Spinal cord (tissue), 10 donors: ENCODE measurements at places on chromosomes 3 and 15. TPM values are rescaled to one million over a fixed set of nuclear protein-coding genes. Genes with fewer than 3 reads are reported as not detected.

DNA sequence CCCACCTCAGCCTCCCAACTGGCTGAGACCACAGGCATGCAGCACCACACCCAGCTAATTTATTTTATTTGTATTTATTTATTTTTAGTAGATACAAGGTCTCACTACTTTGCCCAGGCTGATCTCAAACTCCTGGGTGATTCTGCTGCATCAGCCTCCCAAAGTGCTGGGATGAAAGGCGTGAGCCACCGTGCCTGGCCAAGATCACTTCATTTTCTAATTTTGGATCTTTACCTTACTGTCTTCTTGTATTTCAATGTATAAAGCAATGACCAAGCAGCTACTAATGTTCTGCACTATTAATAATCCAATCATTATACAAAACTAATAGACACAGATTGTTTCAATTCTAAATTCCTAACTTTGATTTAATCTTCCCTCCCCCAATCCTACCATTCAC is 56.2 kb downstream of the LRRFIP2 start:
- no peak for DNase-seq

DNA sequence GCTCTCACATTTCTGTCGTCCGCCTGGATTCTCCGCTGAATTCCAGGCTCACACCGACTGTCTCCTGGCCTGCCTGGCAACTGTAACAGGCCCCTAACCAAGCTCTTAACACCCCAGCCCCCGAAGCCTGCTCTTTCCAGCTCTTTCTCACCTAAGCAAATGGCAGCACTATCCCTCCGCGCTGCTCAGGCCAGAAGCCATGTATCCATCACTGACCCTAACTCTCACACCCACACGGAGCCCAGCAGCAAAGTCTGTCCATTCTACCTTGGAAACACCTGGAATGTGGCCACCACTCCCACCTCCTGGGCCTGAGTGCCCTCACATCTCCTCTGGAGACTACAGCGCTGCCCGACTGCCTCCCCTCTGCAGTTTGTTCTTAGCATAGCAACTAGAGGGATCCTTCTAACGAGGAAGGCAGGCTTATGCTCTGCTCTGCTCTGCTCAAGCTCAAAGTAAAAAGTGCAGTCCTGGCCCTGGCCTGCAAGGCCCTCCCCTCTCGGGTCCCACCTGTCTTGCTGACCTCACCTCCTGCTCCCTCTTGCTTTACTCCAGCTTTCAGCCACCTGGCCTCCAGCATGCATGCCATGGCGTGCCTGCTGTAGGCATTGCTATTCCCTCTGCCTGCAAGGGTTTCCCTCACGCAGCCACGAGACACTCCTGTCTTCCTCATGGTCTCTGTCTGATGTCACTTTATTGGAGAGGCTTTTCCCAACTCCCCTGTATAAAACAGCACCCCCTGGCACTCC is 27.2 kb downstream of the FEM1B start:
- DNase-seq: no peak

DNA sequence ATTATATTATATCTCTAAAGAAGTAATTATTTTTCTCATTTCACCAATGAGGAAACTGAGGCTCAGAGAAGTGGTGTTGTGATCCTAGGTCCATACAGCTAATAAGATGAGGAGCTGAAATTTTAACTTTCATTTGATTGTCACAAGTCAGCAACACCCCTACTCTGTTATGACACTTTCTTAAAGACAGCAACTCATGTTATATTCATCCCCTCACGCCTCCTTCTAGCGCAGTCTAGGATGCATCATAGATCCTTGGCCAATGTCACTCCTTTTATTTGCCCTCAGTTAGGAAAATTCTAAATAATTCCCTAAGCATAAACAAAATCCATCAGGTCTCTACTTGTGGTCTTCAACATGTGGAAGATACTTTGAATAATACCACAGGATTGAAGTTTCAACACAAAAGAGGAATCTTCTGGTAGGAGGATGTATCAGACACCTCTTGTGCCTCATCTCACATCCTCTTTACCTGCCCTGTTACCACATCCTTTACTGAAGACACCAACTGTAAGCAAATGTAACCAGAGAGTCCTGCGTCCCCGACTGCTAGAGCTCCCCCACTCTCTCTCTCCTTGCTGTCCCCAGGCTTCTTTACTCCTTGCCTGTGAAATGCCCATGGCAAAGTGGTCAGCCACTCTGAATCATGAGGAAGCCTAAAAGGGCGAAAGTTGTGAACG is 53.7 kb downstream of the TRIM42 start:
- DNase-seq: no peak

- DNase-seq: no peak
These were observed 34.3 kb downstream of the CCR3 start for GRCh38 chr3:46276497-46277099.

DNA sequence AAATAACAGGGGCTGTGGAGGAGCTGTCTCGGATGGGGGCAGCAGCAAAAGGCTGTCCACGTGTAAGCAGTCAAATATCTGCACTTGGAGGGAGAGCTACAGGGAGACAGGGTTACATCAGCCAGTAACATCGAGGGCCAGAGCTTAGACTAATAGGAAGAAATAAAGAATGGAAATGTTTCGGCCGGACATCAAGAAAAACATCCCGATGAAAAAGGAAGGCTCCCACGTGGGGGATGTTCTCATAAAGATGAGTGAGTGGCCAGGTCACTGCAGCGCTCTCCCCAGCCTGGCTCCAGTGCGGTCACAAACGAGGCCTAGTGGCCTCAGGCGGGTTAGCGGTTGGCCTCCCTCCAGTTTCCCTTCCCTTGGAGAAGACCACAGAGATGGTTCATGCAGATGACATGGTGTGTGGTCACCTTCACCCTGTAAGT is 56.1 kb upstream of the WNT5A start:
- DNase-seq: no peak

DNA sequence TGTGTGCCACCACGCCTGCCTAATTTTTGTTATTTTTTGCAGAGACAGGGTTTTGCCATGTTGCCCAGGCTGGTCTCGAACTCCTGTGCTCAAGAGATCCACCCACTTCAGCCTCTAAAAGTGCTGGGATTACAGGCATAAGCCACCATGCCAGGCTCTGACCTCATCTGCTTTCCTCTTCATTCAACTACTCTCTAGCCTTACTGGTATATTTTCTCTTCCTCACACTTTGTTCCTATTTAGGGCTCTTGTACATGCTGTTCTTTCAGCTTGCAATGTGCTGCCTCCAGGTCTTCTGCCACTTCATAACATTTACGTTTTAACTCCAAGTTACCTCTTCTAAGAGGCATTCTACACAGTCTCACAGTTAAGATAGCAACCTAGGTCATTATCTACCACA is 34.9 kb downstream of the PIK3CB start:
- no peak for DNase-seq

DNA sequence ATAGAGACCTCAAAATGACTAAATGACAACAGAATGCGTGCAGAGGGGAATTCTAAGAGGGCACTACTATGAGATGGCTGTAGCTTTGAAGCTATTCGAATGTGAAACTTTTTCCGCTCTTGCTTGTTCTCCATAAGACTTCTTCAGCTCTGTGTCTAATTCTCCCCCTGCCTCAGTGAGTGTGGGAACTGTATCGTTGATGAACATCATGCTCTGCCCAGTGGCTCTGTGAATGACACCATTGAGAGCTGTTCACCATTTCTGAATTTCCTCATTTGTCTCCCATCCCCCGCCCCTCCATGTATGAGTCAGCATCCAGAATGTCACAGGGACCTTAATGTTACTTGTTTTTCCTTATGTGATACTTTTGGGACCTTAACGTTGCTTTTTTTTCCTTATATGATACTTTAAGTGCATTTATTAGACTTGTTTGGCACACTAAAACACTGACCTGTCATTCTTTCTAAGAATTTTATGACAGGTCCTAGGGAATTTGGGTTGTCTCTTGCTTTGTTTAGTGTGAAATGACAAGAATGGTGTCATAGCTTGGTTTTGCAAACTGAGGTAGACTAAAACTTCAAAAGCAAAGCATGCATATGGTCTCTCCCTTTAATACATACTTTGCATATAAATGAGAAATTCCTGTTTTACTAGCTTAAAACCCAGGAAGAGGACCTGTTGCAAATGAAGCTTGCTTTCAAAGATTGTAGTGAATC is 99.6 kb downstream of the FNDC3B start:
- no peak for DNase-seq

Gene PCOLCE2
- 11.5 TPM for total RNA-seq

DNA sequence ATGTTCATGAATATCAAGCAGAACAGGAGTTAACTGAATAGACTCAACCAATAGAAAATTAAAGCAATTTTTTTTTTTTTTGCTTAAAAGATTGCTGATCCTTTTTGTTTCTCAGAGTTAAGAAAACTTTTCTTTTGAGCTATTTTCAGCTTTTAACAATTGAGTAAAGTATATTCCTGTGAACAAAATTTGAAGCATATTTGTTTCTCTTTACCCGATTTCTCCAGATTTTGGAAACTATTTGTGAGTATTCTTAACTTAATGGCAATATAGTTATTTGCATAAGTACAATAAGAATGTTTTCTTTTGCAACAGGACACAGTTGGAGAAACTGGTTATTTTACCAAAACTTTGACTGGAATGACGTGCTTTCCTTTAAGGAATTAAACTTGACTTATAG is 53.4 kb upstream of the C15orf39 start:
- no peak for DNase-seq

- no peak for DNase-seq
These were observed 516.5 kb upstream of the PPP2R3A start for GRCh38 chr3:135449046-135449445.

Gene LRRIQ4
- 0.20 TPM for total RNA-seq

DNA sequence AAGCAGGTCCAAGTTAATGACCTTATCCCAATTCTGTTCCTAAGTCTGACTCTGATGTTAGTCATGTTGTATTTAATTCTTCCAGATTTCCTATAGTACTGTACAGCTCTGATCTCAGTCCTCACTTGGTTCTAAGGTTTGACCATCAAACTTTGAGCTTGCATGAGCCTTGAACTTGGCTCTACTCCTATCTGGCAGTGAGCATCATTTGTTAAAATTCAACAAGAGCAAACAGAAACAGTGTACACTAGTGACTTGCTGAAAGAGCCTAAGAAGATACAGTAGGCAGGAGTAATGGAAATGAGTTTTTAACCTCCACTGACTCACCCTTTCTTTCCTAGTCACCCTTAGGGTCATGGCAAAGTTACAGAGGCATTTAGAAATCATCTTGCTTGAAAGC is 451.1 kb upstream of the TPRG1 start:
- DNase-seq: no peak

DNA sequence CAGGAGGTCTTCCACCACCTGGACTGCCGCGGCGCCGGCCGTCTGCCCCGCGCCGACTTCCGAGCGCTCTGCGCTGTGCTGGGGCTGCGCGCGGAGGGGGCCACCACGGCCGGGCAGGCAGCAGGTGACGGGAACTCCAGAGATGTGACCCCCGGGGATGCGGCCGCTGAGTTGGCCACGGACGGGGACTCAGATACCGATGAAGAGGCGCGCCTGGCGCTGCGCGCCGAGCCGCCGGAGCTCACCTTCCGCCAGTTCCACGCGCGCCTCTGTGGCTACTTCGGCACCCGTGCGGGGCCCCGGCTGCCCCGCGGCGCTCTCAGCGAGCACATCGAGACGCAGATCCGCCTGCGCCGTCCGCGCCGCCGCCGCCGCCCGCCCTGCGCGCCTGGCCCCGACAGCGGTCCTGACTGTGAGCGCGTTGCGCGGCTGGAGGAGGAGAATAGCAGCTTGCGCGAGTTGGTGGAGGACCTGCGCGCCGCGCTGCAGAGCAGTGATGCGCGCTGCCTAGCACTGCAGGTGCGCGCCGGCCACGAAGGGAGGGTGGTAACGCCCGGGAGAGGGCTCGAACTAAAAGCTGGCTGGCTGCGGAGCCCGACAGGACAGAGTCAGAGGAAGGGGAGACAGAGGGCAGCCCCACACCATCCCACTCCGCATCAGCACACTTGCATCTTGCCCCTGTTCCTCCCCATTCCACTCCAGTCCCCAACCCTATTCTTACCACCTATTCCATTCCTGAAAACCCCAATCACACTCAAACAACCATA is 885 bp downstream of the EFCC1 start:
- no peak for DNase-seq

DNA sequence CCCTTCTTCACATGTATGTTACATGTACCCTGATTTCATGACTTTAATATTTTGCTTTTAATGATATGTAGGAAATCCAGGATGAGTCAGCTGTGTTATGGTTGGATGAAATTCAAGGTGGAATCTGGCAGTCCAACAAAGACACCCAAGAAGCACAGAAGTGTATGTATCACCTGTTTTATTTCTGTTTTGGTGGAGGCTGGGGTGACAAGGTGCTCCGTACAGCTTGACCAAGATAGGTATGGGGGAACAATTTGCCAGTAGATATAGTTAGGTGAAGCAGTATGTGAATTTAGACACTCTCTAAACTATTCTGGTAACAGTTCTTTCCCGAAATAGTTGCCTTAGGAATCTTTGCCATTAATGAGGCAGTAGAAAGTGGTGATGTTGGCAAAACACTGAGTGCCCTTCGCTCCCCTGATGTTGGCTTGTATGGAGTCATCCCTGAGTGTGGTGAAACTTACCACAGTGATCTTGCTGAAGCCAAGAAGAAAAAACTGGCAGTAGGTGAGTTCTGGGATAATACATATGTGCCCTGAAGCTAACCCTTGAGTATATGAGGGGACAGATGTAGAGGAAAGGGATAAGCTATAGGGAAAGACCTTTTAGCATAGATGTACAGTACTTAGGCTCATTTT is 63.7 kb upstream of the CRTC3 start:
- no peak for DNase-seq

DNA sequence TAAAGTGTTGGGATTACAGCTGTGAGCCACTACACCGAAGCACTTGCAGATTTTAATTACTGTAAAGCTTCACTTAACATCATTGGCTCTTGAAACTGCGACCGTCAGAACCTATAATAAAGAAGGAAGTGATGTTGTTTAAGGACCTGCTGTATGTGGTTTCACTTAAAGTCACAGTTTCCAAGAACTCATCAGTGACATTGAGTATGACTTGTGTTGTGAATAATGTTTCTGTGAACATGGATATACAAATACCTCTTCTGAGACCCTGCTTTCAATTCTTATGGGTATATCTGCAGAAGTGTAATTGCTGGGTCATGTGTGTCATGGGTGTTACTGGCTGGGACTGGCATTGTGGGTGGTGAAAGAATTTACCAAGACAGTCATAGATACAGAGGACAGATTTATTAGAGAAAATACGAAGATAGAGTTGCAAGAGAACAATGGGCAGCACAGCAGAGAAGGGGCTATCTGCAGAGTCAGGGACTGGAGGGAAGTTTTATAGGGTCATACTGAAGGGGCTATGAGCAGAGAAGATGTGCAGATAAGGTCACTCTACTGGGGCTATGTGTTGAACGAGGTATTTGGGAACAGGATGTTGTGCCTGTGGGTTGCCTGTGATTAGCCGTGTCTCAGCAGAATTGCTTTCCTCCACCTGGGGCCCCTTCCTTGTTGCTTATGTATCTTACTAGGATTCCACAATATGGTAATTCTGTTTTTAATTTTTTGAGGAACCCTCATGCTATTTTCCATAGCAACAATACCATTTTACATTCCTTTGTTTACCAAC is 4.5 kb downstream of the NDUFB5 start:
- no peak for DNase-seq

Gene FOXB1
- 2.1 TPM for total RNA-seq

Gene SEMA5B
- 20.9 TPM for total RNA-seq

- DNase-seq: no peak
These were observed 201.2 kb upstream of the NSMCE3 start for GRCh38 chr15:29470794-29471193.
